ENCODE measurements at places on chromosomes 6 and 20.

DNA sequence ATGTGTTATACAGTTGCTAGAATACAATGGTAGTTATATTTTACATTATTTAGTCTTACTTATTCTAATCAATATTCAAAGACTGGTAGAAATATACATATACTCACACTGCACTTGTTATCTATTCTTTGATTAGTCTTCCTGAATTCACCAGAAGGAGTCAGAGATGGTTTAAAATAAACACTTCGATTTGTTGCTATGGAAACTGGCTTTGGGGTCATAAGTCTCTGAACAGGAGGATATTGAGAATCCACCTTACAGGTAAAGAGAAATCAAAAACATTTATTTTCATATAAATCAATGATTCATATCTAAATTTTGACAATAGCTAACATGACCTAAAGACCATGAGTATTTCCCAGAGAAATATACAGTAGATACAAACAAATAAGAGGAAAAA is 41.6 kb downstream of the NUP153 start:
- no peak for DNase-seq

DNA sequence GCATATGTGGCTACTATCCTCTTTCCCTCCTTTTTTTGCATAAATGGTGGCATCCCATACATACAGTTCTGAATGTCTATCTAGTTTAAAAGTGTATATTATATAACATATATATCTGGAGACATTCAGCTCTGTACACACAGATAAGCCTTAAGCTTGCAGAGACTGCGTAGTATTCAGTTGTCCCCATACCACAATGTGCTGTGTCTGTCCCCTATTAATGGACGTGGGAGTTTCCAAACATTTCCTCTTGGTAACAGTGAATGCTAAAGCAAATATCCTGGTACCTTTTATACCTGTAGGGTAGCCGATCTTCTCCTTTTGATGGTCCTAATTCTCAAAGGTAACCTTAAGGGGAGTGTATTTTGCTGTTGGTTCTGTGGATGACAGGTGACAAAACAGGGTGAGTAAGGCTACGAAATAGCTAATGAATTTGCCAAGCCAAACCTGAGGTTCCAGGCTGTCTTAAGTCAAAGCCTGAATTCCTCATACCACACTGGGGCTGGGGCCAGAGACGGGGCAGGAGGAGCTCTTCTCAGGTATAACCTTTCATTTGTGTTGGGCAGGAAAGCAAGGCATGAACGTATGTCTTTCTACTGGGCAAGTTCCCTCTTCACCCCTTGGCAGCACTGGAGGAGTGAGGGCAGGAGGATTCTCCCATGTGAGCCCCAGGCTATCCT is 7.8 kb upstream of the C2 start:
- no peak for DNase-seq

DNA sequence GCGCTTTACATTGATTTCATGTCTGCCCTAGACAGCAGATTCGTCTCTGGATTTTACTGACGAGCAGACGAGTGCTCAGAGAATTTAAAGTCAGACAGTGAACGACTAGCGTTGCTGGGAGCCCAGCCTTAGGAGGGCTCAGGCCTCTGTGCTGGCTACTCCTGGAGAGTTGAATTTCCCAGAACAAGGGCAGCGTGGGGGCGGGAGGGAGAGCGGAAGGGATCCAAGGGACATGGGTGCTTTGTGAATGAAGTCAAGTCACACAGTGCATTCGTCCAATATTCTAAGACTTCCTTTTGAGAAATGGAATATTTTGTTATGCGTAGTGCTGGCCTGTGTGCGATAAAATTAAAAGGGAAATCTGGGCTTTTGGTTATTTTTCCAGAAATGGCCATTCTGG is 126.5 kb downstream of the MYLK4 start:
- no peak for DNase-seq

- DNase-seq = no peak
Measured at GRCh38 chr6:118468682-118469465, 79.2 kb upstream of the PLN start.

GRCh38 chr20:63065911-63066310 is 59.1 kb upstream of the BHLHE23 start:
- DNase-seq = no peak

DNA sequence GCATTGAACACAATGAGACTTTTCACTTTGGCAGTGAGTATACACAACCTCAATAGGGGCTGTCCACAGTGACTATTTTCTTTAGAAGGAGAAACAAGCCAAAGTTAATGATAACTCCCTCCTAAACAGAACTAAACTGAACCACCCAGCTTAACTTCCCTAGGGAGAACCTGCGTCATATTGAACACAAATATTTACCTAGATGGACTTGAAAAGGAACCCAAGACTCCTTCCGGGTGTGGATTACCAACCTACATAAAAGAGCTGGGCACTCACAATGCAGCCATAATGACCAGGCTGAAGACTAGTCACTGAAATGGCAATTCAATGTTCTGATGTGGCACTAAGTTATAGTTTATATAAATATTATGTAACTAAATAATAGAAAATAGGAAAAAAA is 160.6 kb downstream of the IBTK start:
- DNase-seq = no peak

Measured in BJ (cell line).